Activated CD4-positive, alpha-beta T cell treated with anti-CD3 and anti-CD28 coated beads, Interleukin-2, amount 50 U/mL, for 24 hours (primary cell): ENCODE measurements at places on chromosomes 6 and 20.
A peak's percentile ranks its signal among the peaks of the same experiment; 100 is the strongest.

DNA sequence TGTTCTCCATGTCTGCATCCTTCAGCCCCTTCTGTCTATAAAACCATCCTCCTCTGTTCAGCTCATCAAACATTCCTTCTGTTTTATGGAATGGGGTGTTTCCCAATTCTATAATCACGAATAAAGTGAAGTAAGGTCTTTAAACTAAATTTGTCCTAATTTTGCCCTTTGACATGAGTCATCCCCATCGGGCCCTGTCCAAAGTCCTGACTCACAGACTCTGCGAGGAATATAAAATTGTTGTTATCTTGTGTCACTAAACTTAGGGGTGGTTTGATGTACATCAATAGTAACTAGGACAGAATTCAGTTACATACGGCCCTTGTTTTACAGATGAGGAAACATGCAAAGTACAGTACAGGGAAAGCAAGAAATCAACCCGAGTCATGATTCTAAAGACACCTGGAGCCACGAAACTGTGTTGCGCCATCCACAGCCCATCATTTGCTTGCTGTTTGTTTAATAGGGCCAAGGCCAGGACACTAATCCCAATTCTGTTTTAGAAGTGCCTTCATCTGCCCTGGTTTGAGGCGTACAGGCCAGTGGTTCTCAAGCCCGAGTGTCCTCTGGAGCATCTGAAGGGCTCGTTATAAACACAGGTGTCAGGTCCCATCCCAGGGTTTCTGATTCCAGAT is 2.8 kb downstream of the ACSS1 start:
- DNase-seq: no peak

- no peak for DNase-seq
These were observed 467.4 kb upstream of the CITED2 start for GRCh38 chr6:139841794-139842215.

DNA sequence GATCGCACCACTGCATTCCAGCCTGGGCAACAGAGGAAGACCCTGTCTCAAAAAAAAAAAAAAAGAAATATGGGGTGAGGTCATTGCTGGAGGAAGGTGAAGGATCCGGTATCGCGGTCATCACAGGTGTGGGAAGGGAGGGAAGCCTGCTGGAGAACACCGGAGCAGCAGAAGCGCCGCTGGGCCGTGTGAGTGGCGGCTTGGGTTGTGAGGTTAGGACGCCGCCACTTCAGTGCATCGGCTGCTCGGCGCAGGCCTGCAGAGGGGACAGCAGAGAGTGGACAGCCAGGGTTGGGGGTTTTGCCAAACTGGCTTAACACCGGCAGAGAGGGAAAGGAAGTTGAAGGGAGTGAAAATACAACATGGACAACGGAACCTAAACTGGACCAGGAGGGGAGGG is 5.4 kb downstream of the TLDC2 start:
- DNase-seq: no peak

GRCh38 chr6:168596344-168596743 is 155.4 kb downstream of the SMOC2 start:
- no peak for DNase-seq

- DNase-seq: no peak
These were observed 79.4 kb upstream of the NRN1 start for GRCh38 chr6:6085928-6086668.

- peak; percentile 17 for DNase-seq
These were observed 690 bp downstream of the IFNGR1 start for GRCh38 chr6:137218473-137218916.

GRCh38 chr6:169409742-169410312 is 156.2 kb upstream of the THBS2 start:
- DNase-seq: no peak

- no peak for DNase-seq
These were observed 67.2 kb downstream of the GJA10 start for GRCh38 chr6:89961481-89961880.

DNA sequence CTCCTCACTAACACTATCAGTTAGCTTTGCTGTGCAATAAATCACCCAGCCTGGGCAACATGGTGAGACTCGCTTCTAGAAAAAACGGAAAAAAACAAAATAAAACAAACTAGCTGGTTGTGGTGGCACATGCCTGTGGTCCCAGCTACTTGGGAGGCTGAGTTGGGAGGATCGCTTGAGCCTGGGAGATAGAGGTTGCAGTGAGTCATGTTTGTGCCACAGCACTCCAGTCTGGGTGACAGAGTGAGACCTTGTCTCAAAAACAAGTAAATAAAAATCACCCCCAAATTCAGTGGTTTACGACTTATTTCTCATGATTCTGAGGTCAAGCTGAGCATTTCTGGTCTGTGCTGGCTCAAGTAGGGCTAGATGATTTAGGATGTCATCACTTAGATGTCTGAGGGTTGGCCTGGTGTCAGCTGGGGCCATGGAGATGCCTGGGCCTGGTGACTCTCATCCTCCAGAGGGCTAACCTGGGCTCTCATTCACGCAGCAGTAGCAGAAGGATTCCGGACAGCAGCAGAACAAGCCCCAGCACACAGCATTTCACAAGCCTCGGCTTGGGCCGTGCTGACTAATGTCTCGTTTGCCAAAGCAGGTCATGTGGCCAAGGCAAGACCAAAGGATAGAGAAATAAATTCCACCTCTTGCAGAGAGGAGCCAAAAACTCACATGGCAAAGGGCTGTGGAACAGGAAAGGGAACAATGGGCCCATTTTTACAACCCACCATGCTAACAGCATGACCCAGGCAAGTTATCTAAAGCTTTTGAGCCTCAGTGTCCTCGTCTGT is 32.5 kb downstream of the MGME1 start:
- no peak for DNase-seq

DNA sequence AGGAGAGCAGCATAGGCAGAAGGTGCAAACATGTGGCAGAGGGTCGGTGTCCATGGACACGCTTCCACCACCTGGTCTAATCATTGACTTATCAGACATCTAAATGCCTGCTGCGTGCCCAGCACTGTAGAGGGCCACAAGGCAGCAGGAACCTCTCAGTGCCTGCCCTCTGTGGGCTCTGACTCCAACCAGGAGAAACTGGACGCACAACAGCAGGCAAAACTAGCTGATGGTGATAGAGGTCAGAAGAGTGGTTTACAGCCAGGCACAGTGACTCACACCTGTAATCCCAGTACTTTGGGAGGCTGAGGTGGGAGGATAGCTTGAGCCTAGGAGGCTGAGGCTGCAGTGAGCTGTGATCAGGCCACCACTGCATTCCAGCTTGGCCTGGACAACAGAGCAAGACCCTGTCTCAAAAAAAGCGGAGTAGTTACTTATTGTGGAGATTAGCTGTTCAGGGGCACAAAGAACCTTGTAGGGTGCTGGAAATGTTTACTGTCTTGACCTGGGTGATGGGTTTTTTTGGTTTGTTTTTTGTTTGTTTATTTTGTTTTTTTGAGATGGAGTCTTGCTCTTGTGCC is 46.5 kb downstream of the PPARD start:
- no peak for DNase-seq

DNA sequence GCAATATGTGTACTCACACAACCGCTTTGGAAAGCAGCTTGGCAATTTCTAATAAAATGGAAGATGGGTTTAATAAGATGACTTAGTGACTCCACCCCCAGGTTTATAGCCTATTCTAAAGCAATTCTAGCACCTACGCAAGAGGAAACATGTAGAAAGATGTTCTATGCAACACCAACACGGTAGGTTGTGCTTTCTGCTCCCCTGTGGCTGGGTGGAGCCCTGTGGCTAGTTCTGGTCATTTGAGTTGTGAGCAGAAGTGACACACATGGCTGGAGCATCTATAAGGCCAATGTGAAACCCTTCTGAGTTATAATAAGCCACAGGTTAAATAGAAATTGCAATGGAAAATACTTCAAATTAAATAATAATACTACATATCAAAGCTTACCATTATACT is 310.7 kb downstream of the CD83 start:
- DNase-seq: no peak

GRCh38 chr6:137217801-137218472 is 1.2 kb downstream of the IFNGR1 start:
- no peak for DNase-seq
